Endothelial cell of umbilical vein (primary cell): ENCODE measurements at places on chromosomes 1 and 21. TPM values are rescaled to one million over a fixed set of nuclear protein-coding genes. Genes with fewer than 3 reads are reported as not detected.
A peak's percentile ranks its signal among the peaks of the same experiment; 100 is the strongest.

The PRDM16 gene
- not detected in 2 replicates for total RNA-seq

The ESPN gene
- 0.71 and 2.2 TPM in 2 replicates for total RNA-seq

The MAN1C1 gene
- 0.85 and 4.0 TPM in 2 replicates for total RNA-seq

The CFHR1 gene
- not detected in 2 replicates for total RNA-seq

The KIAA0040 gene
- total RNA-seq: 10.9 and 21.5 TPM in 2 replicates

- H3K27ac ChIP-seq: no peak overlapping the region
- no peaks in the 10 kb centered on the region for H3K4me1 ChIP-seq
- H3K4me3 ChIP-seq: no peak overlapping the region
- no peak for DNase-seq
- no peaks in the 10 kb centered on the region for H3K36me3 ChIP-seq
Measured at GRCh38 chr1:4047666-4048065, 147.6 kb upstream of the C1orf174 start.

DNA sequence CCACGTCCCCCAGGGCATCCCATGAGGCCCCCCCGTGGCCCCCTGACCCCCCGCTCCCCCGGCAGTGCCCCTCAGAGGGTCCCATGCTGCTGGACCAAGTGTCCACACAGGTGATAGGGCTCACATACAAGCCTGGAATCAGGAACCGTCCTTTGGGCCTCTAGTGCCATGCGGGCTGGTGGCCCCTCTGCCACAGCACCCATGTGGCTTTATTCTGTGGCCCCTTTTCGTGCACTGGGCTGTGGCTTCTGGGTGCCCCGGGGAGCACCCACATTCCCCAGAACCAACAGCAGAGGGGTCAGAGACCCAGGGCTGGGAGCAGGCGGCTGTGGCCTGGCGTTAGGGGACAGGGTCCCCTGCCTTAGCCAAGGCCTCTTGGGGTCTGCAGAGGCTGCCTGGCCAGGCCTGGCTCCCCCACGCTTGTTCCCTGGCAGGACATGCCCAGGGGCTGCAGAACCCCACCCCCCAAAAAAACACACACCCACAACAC lies 31.7 kb downstream of the SLC19A1 start:
- no peaks in the 10 kb centered on the region for H3K4me1 ChIP-seq
- no peak for DNase-seq
- peaks cover 4% of the 10 kb centered on the region for H3K36me3 ChIP-seq
- no peak overlapping the region for H3K27ac ChIP-seq

DNA sequence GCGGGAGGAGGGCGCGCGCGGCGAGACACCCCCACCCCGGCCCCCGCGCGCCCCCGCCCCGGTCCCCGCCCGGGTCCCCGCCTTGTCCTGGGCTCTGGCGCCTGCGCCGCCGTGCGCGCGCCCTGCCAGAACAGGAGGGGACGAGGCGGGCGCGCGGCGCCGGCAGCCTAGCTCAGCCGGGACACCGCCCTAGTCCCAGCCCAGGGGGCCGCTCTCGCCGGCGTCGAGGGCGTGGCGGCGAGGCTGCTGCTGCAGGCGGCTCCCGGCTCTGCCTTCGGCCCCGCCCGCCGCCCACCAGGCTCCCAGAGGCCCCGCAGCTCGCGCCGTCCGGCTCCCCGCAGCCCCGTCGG lies at the start of gene RCAN3:
TSS of gene RCAN3 (plus strand) at position 128 of the 350 bp plus-strand sequence. CDS start 11,537 bp downstream, outside the sequence.
- peak within 1 kb of the TSS; percentile 72 for H3K4me3 ChIP-seq
- H3K36me3 ChIP-seq: no peaks in the 10 kb centered on the region
- DNase-seq: peak; percentile 40
- H3K27me3 ChIP-seq: peaks cover 7% of the 10 kb centered on the region
- H3K27ac ChIP-seq: no peak within 1 kb of the TSS

- no peaks in the 10 kb centered on the region for H3K36me3 ChIP-seq
- no peaks in the 10 kb centered on the region for H3K4me1 ChIP-seq
- no peak for DNase-seq
- no peak overlapping the region for H3K27ac ChIP-seq
Measured at GRCh38 chr1:217036757-217037156, 313.5 kb upstream of the ESRRG start.

- H3K27ac ChIP-seq: no peak overlapping the region
- no peaks in the 10 kb centered on the region for H3K36me3 ChIP-seq
- H3K27me3 ChIP-seq: no peaks in the 10 kb centered on the region
- no peaks in the 10 kb centered on the region for H3K4me1 ChIP-seq
Measured at GRCh38 chr1:107523736-107524135, 382.9 kb downstream of the NTNG1 start.

DNA sequence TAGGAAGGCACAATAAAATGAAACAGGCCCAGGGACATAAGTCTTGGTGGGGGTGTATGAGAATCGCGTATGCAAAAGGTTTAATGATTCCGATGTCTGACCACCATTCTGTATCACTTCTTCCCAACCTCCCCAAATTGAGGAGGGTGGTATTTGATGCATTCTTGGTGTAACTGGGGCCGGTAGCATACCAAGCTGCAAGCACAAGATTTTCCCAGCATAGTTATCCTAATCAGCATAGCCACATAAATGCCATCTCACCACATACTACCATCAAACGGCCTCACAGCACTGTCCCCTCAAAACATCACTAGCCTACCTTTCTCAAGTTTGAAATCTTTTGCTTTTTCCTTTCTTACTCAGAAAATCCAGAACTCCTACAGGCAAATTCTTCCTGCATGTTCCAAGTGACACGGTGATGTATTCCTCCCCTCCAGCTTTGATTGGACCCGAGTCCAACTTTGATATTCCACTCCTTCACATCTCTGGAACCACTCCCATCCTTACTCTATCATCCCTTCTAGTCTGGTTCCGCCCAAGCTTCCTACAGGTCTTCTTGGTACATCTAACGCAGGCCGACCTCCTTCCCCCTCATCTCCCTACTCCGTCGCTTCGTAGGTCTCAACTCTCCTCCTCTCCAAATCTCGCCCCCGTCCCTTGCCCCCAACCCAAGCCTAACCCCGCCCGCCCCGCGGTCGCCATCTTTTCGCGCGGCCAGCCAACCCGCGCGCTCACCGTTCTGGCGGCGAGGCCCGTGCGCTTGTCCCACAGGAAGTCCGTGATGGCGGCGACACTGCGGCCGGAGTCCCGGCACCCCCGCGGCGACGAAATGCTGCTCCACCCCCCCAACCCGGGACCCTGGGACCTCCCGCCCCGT lies 600 bp downstream of the CLK2 start:
- DNase-seq: peak; percentile 57
- peaks cover 13% of the 10 kb centered on the region for H3K4me1 ChIP-seq
- no peaks in the 10 kb centered on the region for H3K27me3 ChIP-seq
- peaks cover 20% of the 10 kb centered on the region for H3K36me3 ChIP-seq

GRCh38 chr1:214027498-214027897 lies 39.7 kb downstream of the PROX1 start:
- no peaks in the 10 kb centered on the region for H3K4me1 ChIP-seq
- H3K4me3 ChIP-seq: no peak overlapping the region
- no peak overlapping the region for H3K27ac ChIP-seq
- no peaks in the 10 kb centered on the region for H3K36me3 ChIP-seq

DNA sequence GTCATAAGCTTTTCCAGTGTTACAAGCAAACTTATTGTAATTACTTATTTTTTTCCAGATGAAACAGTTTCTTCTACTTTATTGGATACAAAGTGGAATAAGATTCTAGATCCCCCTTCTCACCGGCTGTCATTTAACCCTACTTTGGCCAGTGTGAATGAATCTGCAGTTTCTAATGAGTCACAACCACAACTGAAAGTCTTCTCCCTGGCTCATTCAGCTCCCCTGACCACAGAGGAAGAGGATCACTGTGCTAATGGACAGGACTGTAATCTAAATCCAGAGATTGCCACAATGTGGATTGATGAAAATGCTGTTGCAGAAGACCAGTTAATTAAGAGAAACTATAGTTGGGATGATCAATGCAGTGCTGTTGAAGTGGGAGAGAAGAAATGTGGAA lies 95.5 kb downstream of the ZFYVE9 start:
- H3K27ac ChIP-seq: no peak overlapping the region
- H3K36me3 ChIP-seq: no peaks in the 10 kb centered on the region
- H3K4me3 ChIP-seq: no peak overlapping the region

GRCh38 chr21:35461700-35462099 lies 412.6 kb upstream of the RUNX1 start:
- H3K27me3 ChIP-seq: no peaks in the 10 kb centered on the region
- H3K36me3 ChIP-seq: no peaks in the 10 kb centered on the region
- no peak for DNase-seq
